Glutamatergic neuron (in vitro differentiated cells): ENCODE measurements at places on chromosomes 11 and 22.

- peak; percentile 46 for DNase-seq
Measured at GRCh38 chr11:65293909-65294381, 20.7 kb upstream of the CDC42EP2 start.

- DNase-seq = no peak
Measured at GRCh38 chr22:47572443-47572842, 810.0 kb downstream of the TBC1D22A start.

- DNase-seq = no peak
Measured at GRCh38 chr11:36167729-36168128, 121.5 kb downstream of the COMMD9 start.

DNA sequence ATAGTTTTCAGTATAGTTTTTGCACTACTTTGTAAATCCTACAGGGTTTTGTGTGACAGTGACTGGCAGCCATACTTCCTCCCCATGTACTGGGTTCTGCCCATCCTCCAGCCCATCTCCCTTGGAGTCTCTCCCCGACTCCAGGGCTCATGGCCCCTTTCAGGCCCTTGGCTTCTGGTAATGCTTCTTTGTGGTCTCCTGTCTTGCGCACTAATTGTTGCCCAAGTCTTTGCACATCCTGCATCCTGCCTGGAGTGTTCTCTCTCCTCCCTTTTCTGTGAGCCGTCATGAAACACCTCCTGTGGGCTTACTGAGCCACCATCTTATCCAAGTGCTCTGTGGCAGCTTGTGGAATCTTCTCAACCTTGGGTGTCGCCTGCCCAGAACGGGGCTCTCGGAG, 11.4 kb upstream of the KCNQ1OT1 start:
- no peak for DNase-seq
